ENCODE measurements at places on chromosomes 2 and 18.

- DNase-seq, result no peak
These were observed 254.0 kb upstream of the FSIP2 start for GRCh38 chr2:185484602-185485001.

GRCh38 chr2:239019183-239019581 is 171.3 kb downstream of the TWIST2 start:
- no peak for DNase-seq

DNA sequence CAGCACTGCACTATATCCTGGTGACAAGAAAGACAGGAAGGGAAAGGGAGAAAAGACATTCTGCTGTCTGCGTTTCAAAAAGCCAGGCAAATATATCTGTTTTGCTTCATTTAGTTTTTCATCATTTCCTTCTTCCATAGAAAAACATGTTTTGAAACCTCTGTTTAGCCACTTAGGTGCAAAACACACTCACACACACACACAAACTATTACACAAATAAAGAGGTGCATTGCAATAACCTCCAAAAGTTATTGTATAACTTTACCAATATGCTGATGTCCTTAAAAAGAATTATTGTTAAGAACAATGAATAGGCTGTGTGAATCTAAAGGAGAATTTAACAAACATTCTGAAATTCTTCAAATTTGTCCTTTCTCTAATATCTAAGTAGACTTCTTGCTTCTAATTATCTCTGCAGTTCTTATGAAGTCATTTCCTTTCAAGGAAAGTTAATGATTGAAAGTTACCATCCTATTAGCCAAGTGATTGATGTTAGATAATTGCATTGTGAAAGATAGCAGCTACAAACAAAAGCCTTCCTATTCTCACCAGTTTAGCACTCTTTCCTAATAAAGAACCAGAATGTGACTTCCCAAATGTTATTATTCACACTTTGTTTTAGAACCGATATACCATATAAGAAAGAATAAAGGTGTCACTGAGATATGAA is 516.7 kb downstream of the KCNJ3 start:
- no peak for DNase-seq

GRCh38 chr2:174924061-174924693 is 81.0 kb downstream of the CHN1 start:
- DNase-seq, result no peak

DNA sequence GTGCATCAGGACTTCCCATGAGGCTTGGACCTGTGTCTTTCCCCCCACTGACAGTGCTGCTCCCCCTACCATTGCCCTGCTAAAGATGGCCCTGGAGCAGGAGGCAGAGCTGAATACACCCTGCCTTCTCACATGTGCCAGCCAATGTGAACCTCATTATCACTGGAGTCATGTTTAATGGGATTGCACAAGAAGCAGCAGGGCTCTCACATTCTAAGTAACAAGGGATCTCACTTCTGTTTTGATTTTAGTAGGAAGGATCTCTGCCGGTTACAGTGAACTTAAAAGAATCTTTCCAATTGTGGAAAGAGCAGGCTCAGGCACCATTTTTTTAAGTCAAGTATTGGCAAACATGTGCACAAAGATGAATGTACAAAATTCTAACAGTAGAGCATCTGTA is 322.1 kb upstream of the MEX3C start:
- no peak for DNase-seq

- no peak for DNase-seq
These were observed 24.2 kb upstream of the SUCLG1 start for GRCh38 chr2:84483320-84483719.

DNA sequence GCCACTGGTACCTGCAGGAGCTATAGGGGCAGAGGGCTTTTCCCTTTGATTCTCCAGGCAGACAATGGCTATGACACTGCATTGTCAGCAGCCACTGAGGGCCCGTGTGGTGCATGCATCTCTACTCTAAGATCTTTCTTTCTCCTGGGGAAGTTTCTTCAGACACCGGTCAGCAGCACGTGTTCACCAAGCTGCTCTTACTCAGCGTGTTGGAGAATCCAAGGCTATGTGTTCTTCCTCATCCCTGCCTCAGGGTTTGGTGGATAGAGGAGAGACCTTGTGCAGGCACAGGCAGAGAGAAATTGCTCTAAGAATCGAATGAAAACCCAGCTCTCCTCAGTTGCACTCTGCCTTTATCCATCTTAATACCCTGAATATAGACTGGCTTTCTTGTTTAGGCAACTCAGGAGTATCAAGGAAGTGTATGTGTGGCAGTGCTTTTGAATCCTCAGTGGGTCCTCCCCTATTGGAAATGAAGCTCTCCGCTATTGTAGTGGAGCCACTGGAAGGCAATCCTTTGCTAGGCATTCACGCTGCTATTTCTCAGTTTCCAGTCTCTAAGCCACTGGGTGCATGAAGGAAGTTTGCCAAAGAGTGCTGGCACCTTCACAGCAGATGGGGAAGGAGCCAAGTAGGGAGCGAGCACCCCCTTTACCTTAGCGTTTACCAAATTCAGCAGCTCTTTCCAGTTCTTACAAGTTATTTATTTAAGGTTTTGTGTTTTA is 86.9 kb upstream of the EML6 start:
- DNase-seq, result no peak

- DNase-seq, result no peak
These were observed 17.6 kb upstream of the AGFG1 start for GRCh38 chr2:227454323-227454860.

DNA sequence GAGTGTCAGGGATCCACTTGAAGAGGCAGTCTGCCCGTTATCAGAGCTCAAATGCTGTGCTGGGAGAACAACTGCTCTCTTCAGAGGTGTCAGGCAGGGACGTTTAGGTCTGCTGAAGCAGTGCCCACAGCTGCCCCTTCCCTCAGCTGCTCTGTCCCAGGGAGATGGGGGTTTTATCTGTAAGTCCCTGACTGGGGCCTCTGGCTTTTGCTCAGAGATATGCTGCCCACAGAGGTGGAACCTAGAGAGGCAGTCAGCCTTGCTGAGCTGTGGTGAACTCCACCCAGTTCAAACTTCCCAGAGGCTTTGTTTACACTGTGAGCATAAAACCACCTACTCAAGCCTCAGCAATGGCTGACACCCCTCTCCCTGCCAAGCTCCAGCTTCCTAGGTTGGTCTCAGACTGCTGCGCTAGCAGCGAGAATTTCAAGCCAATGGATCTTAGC is 38.1 kb downstream of the PLEK start:
- peak; percentile 98 for DNase-seq

DNA sequence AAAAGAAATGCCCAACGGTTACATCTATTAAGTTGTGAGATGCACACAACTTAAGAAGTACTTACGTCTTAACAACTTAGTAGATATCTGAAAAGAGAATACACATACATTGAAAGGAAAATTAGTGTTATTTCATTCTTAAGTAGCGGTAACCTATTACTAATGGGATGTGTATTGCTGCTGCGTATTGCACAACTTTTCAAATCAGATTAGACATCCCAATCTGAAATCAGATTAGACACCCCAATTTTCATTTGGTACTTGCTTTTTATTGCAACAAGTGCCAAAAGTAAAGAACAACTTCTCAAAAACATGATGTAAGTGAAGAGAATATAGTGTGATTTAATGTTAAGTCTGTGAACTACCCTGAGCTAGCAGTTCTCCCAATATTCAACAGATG is 155.5 kb downstream of the DSC3 start:
- DNase-seq, result no peak

- DNase-seq, result no peak
These were observed 569.7 kb downstream of the RIT2 start for GRCh38 chr18:42545825-42546224.

- DNase-seq, result peak; percentile 13
These were observed 21.4 kb upstream of the BARD1 start for GRCh38 chr2:214830794-214831346.

DNA sequence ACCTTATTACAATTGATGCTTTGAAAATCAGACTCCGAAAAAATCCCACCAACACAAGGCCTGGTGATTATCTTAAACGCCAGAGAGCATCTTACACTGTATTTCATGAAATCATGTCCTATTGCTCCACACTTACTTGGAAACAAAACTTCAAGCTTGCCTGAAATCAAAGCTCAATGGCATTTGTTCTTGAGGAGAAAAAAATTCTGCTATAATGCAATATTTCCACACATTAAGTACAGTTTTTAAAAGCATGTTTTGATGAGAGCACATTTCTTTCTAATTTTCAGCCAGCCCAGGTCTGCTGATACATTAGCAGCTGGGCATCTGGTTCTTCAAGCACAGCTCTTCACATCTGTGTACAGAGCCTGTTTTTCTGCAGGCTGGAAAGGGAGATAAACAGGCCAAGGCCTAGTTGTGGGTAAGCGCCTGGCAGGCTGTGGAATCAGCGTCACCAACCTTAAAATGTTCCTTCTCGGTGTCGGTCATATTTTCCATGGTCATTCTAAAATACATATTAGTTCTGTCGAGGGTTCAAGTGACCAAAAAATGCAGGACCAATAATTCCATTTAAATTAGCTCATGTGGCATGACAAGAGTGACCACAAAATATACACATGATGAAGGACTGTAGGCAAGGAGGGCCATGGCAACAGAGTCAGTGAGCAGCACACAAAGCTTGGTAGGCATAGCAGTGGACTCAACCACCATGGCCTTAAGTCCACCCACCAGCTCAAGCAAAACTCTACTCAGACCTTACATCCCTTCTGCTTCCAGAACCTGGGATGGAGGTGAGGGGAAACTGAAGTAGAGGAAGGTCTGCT is 20.9 kb downstream of the SLC8A1 start:
- DNase-seq, result no peak

DNA sequence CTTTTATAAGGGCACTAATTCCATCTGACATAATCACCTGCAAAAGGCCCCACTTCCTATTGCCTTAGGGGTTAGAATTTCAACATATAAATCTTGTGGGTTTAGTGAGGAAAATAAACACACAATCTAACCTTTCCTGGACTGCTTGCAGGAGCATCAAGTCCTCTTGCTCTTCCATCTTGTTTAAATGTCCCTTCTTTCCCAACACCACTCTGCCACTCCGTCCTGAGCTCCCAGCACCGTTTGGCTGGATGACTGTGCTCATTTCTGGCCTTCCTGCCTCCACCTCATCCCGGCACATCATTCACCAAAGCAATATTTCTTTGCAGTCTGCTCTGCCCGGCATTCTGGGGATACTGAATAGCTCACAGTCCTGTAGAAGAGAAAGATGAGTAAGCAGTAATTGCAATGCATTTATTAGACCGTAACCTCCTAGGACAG is 247.8 kb downstream of the BCL2 start:
- DNase-seq, result no peak

DNA sequence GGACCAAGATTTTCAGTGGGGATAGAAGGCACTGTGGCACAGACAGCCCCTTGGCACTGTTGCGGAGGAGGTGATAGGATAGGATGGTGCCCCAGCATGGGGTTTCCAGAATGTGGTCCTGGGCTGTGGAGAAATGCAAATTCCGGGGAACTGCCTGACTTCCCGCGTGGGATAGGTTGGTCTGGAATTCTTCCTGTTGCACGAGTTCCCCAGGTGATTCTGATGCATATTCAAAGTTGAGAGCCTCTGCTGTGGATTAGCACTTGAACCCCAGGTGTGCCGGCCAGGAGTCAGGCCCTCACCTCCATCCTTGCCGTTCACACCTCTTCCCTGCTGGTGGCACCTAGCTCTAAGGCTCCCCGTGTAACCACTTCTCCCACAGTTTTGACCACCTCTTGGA is 15.5 kb downstream of the NCK2 start:
- no peak for DNase-seq

- DNase-seq, result peak; percentile 35
These were observed 617 bp downstream of the CCDC142 start for GRCh38 chr2:74481961-74482800.

GRCh38 chr18:77067291-77068061 is 65.1 kb downstream of the MBP start:
- DNase-seq, result peak; percentile 80

- DNase-seq, result no peak
These were observed 52.0 kb downstream of the FHOD3 start for GRCh38 chr18:36349552-36349951.

DNA sequence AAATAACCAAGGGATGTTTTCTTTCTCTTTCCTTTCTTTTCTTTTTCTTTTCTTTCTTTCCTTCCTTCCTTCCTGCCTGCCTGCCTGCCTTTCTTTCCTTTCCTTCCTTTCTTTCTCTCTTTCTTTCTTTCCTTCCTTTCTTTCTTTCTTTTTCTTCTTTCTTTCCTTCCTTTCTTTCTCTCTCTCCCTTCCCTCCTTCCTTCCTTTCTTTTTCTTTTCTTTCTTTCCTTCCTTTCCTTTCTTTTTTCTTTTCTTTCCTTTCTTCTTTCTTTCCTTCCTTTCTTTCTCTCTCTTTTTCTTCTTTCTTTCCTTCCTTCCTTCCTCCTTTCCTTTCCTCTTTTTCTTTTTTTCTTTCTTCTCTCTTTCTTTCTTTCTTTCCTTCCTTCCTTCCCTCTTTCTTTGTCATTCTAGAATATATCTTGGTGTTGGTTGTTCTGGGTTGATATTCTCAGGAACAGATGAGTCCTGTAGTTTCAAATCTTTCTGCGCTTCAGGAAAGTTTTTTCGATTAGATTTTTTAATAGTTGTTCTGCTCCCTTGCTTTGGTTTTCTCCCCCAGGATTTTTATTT is 101.5 kb upstream of the FBXO11 start:
- no peak for DNase-seq

DNA sequence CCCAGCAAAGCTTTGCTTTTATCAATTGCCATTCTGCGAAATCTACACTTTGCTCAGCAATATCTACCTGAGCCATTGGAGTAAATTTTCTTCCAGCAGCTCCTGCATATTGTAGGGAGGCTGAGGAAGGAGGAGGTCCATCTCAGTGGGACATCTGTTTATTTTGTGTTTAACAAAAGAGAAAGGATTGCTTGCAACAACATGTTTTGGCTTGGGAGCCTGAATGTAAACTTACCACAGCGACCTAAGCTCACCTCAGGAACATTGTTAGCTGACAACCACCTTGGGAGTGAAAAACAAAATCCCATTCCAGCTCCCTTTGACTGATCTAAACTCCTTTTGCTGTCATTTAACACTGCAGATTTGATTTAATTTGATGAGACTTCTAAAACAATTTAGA is 356.1 kb downstream of the SS18 start:
- DNase-seq, result no peak

Measured in hematopoietic multipotent progenitor cell treated with erythropoietin and hydrocortisone succinate and interleukin-3 and kit ligand, for 8 days (in vitro differentiated cells).